Activated T-helper 1 cell treated with anti-CD3 and anti-CD28 coated beads, Interleukin-2, amount 50 U/mL, for 16 hours (primary cell): ENCODE measurements at places on chromosomes 13 and 19.

DNA sequence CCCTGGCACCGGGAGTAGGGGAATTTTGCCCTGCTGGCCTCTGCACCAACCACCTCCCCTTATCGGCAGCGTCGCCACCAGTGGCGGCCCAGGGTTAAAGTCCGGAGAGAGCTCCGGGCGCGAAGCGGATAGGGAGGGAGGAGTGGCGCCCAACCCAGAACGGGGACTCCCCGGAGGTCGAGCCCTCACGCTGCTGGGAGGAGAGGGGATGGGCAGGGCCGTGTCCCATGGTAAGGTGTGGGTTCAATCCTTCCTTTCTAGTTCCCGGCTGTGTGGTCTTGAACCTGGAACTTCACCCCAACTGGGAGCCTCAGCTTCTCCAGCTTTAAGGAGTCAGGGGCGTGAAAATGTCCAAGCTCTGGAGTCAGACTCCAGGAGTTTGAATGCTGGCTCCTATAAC is 23.3 kb upstream of the BCL3 start:
- no peak for DNase-seq

DNA sequence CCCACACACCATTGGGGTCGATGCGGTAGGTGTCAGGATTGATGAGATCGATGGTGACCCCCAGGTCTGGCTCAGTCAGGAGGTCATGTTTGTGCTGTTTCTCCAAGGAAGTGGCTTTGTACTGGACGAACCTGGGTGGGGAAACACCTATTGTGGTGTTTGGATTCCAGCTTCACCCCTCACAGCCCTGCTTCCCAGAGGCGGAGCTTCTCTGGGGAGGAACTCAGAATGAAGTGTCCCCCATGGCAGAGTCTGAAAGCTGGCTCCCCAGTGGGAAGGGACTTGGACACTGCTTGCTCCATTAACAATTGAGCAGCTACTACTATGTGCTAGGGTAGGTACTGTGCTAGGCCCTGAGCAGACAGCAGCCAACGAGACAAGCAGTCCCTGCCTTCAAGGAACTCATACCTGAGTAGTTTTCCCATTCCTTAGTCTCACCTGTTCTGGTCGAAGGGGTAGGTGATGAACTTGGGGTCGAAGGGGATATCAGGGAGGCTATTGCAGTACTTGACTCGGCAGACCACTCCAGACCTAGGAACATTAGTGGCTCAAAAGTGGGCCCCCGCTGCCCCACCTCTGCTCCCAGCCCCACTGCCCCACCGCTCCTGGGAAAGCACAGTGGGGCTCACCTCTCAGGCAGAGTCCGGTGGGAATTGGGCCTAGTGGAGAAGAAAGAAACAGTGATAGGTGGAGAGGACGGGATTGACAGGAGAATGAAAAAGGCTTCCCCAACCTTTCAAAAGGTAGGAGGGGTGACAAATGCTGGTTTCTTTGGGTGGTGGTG is 1.1 kb downstream of the PAF1 start:
- no peak for DNase-seq

DNA sequence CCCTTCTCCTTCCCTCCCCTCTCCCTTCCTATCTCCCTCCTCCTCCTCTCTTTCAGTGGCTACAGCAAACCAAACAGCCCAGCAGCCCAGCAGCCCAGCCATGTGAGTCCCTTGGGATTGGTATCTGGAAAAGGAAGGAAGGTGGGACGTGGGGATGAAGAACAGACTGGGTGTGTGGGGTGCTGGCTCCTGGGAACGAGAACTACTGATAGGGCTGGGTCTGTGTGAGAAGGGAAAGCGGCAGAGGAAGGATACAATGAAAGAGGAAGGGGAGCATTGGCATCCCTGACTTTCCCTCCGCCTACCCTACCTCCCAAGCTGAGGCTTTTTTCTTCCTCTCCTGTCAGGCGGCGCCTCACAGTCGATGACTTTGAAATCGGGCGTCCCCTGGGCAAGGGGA is 863 bp downstream of the AURKC start:
- no peak for DNase-seq

- no peak for DNase-seq
These were observed 268.7 kb downstream of the NHLRC3 start for GRCh38 chr13:39306639-39307589.

- no peak for DNase-seq
These were observed 78.0 kb upstream of the GPR183 start for GRCh38 chr13:99385161-99385560.

- DNase-seq = no peak
These were observed 945.2 kb downstream of the TUBA3C start for GRCh38 chr13:18236528-18236815.

- no peak for DNase-seq
These were observed 5.8 kb downstream of the MLLT1 start for GRCh38 chr19:6273701-6274601.

DNA sequence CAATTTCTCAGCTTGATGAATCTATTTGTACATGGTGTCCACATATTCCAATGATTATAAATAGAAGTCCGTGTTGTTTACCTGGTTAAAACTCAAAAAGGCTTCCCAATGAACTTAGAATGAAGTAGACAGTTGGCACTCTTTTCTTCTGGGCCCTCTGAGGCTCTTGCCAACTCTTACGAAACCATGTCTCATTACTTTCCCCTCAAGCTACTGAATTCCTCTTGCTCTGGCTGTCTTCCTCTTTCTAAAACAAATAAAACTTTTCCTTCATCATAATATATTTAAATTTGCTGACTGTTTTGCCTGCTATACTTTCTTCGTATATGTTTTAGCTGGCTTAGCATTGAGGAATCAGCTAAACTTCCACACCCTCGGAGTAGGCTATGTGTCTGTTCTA is 139.7 kb downstream of the SLITRK6 start:
- DNase-seq = no peak
